ENCODE measurements at places on chromosomes 7 and 10. TPM values are rescaled to one million over a fixed set of nuclear protein-coding genes. Genes with fewer than 3 reads are reported as not detected.

The HOXA3 gene
- total RNA-seq = not detected

The TMEM273 gene
- total RNA-seq = 2.8 TPM

The XRCC2 gene
- total RNA-seq = 10.0 TPM

The C7orf33 gene
- 0.64 TPM for total RNA-seq

The CALHM1 gene
- not detected for total RNA-seq

The ZYX gene
- total RNA-seq = 17.4 TPM

The CYP2C19 gene
- total RNA-seq = 0.36 TPM

GRCh38 chr10:131430716-131431412 lies 119.3 kb upstream of the TCERG1L start:
- no peak for DNase-seq

DNA sequence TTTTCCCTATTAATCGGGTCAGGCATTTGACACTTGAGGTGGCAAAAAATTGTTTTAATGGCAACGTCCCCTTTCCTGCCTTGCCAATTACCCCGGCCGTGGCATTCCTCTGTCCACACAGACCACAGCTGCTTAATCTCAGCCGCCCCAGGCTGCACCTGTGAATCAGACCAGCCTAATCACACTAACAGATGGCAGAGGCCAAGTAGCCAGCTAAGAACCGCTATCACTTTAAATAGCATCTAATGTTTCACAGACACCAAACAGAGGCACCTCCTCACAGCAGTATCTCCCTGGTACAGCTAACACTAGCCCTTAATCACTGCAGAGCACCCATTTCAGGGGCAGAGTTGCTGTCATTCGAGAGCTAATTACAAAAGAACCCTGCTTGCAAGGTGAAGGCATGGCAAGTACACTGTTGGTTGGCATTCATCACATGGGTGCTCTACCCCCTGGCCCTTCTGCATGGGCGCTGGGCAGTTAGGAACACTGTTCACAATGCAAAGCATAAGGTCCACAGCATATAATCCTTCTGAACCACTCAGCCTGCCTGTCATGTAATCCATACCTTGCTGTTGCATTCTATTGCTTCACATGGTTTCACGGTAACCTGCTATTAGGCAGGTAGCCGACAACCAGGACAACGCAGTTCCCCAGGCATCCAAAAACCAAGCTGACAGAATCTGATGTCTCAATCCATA lies 38.8 kb downstream of the FGFR2 start:
- no peak for DNase-seq

- peak; percentile 80 for DNase-seq
Measured at GRCh38 chr10:71921324-71922027, 42.7 kb upstream of the CHST3 start.

DNA sequence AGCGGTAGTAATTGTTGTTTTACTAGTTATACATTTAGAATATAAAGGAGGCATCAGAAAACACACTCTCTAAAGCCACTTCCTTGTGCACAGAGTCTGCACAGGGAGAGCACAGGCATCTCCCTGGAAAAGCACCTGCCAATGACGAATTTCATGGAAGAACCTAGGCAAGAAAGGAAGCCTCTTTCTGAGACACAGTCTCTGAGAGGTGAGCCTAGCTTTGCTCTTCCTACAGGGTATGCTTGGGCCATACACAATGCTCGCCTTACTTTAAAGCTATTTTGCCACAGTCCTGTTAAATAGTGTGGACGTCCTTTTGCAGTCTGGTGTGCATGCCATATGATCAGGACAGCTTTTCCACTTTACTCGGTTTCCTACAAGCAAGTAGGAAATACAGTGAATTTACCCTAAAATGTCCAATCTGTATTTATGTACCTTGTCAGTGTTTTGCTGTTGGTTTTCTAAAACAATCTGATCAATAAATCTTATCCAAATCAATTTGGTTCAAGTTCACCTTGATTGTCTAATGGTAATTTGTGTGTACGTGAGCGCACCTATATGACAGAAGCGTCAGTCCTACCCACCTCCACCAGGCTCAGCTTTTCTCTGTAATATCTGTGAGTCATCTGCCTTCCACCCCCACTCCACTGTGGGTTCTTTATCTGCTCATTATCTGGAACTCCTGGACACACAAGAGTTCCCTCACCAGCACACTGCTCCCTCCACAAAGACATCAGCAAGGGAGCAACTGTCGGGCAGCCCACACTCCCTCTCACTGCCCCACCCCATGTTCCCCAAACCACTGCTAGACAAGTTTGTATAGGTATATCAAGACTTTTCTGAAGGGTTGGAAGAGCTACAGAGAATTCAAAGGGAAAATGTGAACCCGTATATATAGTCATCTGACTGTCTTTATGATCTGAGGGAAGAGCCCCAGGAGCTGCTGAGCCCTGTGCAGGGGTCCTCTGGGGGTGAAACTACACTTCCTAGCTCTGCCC lies 65.2 kb downstream of the KLHDC10 start:
- no peak for DNase-seq

- peak; percentile 4 for DNase-seq
Measured at GRCh38 chr7:14233076-14233867, 243.8 kb upstream of the ETV1 start.

GRCh38 chr7:105367458-105367857 lies 21.3 kb downstream of the SRPK2 start:
- no peak for DNase-seq

- no peak for DNase-seq
Measured at GRCh38 chr10:33032654-33033151, 74.7 kb upstream of the ITGB1 start.

GRCh38 chr10:132787495-132788179 lies 1.7 kb upstream of the NKX6-2 start:
- DNase-seq = no peak

DNA sequence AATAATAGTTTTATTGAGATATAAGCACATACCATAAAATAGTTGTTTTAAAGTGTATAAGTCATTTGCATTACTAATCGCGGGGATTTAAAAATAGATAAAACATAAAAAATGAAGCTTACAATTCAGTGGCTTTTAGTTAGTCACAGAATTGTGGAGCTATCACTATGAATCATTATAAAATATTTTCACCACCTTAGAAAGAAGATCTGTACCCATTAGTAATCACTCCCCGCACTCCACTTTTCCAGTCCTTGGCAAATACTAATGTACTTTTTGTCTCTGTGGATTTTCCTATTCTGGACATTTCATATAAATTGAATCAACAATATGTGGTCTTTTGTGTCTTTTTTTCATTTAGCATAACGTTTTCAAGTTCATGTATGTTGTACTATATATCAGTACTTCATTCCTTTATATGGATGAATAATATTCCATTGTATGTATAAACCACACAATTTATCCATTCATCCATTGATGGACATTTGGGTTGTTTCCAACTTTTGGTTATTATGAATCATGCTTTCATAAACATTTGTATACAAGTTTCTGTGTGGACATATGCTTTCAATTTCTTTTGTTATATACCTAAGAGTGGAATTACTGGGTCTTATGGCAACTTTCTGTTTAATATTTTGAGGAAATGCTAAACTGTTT lies 162.5 kb downstream of the MAGI2 start:
- DNase-seq = no peak

GRCh38 chr7:111561654-111561903 lies 713 bp downstream of the IMMP2L start:
- DNase-seq = no peak

GRCh38 chr10:69800109-69800508 lies 1.6 kb upstream of the COL13A1 start:
- peak; percentile 34 for DNase-seq

DNA sequence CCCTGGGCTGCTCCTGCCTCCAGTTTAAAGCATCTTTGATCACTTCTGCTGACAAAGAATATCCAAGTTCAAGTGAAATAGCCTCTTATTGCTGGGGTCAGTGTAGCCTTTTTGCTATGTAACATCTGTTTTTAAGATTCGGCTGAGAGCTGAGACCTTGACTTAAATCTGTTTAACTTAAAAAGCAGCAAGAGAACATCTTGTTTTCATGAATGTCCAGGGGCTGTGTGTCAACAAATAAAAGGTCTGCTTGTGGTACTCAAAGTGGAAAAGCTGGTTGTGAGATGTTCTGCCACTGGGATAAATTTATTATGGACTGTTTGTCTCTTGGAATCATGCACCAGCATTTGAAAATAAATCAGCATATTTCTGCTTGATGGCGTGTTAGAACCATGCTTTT lies 73.2 kb downstream of the CALD1 start:
- no peak for DNase-seq

DNA sequence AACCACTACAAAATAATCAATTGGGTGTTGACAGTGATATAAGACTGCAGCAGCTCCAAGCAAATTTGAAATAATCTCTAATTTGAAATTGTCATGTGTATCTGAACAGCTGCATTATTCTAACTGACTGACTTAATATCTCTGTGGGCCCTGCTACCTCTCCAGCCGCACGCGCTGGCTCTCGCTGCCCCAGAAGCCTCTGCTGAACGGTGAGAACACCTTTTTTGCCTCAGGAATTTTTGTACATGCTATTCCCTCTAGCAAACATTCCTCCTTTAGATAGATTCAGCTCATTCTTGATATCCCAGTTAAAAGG lies 155.9 kb upstream of the MDFIC start:
- DNase-seq = no peak

GRCh38 chr10:76281659-76282058 lies 850.2 kb downstream of the LRMDA start:
- no peak for DNase-seq

GRCh38 chr10:33921970-33922605 lies 587.6 kb upstream of the NRP1 start:
- no peak for DNase-seq

All from cerebellum (tissue), 4 donors.